Erythroblast (primary cell): ENCODE measurements at places on chromosomes 2 and 18.

DNA sequence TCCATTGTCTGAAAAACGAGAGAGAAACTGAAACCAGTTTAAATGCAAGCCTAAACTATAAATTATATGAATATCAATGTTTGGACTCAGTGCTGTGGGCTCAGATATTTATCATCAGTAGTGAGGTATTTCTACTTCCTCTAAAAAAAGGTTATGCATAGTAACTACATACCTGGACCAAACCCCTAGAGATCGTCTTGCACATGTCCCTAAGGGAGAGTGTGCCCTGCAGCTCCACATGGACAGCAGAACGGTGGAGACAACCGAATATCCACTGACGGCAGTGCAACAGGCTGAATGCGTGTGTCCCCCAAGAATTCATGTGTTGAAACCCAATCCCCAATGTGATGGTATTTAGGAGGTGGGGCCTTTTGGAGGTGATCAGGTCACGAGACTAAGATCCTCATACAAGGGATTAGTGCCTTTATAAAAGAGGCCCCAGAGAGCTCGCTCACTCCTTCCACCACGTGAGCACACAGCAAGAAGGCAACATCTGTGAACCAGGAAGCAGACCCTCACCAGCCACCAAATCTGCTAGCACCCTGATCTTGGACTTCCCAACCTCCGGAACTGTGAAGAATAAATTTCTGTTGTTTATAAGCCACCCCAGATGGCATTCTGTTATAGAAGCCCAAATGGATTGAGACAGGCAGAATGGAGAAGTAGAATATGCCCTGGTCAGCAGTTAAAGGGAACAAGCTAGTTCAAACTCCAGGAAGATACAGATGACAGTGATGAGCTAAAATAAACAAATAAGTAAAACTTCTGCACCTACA lies 208.4 kb downstream of the ANAPC1 start:
- DNase-seq = no peak

DNA sequence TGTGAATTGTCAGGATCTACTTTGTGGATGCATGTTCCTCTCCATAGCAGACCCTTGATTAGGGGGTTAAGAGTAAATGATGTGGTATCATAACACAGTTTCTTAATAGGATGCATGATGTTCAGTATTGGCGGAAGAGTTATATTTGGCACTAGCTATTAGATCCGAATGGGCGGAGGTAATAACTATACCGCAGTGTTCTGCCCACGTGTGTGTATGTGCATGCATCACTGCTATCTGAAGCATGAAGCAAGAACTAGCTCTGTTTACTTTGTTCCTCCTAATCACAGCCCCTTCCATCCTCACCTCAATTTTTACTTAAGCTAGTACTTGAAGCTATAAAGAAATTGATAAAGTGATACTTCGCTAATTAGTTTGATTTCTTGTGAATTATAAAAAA lies 159.6 kb upstream of the NOSTRIN start:
- no peak for DNase-seq

GRCh38 chr2:179050755-179051154 lies 818 bp upstream of the CCDC141 start:
- DNase-seq = no peak

GRCh38 chr2:127185093-127185492 lies 35.0 kb downstream of the CYP27C1 start:
- DNase-seq = no peak

GRCh38 chr2:190947711-190948251 lies 66.2 kb downstream of the STAT1 start:
- DNase-seq = peak; percentile 40

- peak; percentile 81 for DNase-seq
These were observed 219.6 kb downstream of the TSN start for GRCh38 chr2:121974897-121975661.

GRCh38 chr18:48418539-48419276 lies 9.5 kb upstream of the ZBTB7C start:
- no peak for DNase-seq

DNA sequence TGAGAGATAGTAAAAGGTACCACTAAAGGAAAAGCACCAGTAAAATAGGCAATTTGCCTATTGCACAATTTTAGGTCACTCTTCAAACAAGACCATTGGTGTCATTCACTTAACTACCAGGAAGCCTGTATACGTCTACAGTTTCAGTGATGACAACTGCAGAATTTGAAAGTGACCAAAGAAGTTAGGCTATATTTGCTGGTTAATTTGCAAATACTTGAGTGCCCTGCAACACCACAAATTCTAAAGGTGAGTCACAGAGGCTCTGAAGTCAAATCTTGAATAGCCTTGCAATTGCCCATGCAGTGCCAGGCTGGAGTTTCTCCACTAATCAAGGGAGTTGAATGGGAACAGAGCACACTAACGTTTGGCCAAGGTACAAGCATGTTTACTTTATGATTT lies 128.7 kb upstream of the CCDC68 start:
- DNase-seq = no peak

DNA sequence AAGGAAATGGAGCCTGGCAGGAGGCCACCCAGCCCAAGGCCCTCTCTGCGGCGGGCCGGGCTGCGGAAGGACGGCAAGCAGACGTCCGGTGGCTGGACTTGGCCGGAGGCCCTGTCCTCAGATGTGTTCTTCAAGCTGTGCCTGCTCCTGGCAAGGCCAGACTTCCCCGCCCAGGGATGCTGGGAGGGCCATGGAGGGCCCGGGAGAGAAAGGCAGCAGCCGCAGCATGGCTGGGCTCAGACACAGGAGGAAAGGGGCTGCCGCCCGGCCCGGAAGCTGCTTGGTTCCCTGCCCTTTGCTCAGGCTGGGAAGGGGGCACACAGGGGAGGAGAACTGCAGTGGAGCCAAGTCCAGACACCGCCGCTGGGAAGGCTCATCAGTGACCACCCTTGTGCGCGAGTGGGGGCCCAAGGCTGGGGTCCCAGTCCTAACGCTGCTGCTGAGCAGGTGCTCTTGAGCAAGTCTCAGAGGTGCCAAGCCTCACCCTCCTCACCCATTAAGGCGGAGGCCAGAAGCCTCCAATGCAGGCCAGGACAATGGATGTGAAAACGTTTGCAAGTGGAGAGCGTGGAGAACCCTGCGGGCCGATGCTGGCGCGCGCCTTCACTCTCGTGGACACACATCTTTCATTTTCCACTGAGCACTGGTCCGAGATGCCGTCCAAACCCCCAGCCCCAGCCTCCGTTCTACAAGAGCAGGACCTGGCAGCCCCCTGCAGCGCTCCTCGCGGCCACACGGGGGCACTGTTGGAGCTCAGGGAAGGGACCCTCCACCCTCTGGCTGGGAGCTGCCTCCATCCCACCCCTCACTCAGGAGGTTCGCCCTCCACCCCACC lies 7.9 kb downstream of the CROCC2 start:
- peak; percentile 30 for DNase-seq

DNA sequence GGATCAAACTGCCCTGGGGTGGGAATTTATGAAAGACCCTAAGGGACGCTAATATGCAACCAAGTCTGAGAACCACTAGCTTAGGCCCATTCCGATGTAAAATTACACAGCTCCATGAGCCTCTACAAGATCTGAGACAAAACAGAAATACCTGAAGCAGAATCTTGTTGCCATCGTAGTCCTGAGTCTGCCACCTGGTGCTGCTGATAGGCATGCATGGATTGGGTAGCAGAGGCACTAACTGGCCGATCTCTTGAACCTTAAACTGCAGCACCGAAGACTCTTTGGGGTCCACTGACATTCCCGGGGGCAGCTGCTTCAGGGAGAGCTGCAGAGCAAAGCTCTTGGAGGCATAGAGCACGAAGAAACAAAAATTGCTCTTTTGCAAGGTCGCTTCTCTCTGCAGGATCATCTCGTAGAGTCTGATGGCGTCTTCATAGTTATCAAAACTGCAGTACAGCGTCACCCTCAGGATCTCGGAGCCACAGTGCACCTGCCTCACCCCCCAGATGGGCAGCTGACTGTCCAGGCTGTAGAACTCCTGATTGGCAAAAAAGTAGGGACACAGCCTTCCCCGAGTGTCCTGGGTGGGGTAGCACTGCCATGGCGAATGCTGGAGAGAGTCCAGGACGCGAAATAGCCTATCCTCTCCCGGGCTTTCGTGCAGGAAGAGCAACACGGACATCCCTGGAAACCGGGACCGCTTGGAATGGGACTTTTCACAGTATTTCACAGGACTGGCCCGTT lies 848 bp downstream of the FAM124B start:
- peak; percentile 52 for DNase-seq

DNA sequence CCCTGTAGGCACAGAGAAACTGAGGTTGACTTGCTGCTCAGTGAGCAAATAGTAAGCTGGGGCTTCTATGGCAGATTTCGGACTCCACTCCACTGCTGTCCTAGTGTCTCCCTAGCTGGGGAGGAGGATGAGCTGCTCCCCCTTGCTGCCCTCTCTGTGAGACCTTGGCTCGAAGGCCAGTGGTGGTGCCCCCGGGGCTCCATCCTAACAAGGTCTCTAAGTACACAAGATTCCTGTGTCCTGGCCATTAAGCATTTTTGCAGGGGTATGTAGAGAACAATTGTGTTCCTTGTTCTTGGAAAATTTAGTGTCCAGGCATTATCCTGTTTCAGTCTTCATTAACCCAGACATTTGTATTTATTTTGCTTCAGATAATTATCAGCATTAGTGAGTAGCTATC lies 21.3 kb upstream of the BCL2L11 start:
- no peak for DNase-seq

DNA sequence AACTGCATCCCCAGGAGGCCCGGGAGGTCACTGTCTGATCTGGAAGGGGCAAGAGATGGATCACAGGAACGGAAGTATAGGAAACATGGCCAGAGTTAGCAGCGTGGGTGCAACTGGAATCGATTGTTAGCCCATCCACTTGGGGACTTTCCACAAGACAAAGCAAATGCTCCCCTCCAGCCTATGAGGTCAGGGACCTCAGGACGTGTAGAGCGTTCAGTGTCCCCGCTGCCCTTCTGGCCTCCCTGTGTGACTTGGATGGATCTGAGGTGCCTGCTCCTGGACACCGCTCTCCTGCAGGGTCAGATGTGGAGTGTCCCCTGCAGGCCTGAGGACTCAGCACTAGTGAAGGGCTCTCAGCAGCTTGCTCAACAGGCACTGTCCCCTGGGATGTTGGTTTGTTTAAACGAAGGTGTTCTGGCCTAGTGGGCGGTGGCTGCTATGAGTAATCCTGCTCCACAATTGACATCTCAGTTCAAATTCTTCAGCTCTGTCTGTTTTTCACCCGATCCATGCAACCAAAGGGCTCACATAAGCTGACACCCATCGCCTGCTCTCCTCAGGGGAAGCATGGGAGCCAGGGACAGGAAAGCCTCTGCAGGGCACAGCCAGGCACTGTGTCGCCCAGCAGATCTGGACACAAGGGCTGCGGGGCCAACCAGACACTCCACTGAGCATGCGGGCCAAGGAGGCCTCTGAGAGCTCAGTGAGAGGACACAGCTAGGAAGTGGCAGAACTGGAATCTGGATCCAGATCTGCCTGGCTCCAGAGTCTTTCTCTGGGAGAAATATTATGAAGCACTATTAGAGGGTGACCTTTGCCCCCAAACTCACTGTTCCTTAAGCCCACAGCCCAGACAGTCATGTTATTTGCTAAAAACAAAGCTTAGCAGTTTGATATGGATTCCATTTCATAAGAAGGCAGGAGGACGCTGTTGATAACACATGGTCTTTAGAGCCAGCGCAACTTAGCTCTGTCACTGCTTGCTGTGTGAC lies 78.5 kb downstream of the RHOB start:
- DNase-seq = no peak

GRCh38 chr2:7098816-7099215 lies 181.6 kb downstream of the RNF144A start:
- no peak for DNase-seq

DNA sequence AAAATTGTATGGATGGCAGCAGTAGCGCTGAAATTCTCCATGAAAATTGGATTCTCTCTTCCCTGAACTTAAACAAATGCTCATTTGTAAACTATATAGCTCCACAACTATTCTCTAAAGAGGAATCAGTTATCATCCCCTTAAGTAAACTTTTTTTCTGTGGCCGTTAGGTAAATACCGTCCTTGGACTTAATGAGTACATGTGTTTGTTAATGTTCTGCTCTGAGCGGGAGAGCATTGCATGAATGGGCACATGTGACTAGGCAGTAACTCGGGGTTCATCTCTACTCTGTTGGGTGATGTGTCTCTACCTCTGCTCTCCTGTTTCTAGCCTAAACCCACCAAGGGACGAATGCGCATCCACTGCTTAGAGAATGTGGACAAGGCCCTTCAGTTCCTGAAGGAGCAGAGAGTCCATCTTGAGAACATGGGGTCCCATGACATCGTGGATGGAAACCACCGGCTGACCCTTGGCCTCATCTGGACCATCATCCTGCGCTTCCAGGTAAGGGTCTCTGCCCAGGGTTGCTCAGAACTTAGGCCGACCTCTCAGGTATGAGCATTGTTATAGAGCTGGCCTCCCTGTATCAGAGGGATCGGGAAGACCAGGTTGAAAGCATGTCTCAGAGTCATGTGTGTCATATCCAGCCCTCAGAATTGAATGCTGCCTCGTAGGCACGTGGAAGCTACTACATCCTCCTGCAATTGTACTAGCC lies 111.5 kb upstream of the EML6 start:
- no peak for DNase-seq

GRCh38 chr2:212958133-212958532 lies 193.3 kb downstream of the IKZF2 start:
- DNase-seq = no peak

GRCh38 chr2:150585221-150585971 lies 97.9 kb upstream of the RND3 start:
- no peak for DNase-seq

DNA sequence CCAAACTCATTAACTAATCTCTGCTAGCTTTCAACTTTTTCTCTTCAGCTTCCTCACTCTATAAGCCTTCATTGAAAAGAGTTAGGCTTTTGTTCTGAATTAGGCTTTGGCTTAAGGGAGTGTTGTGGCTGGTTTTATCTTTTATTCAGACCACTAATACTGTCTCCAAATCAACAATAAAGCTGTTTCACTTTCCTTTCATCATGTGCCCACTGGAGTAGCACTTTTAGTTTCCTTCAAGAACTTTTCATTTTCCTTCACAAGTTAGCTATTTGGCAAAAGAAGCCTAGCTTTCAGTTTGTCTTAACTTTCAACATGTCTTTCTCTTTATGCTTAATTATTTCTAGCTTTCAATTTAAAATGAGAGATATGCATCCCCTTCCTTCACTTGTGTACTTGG lies 271.7 kb upstream of the FSIP2 start:
- DNase-seq = no peak

GRCh38 chr2:120321721-120322284 lies 24.1 kb upstream of the INHBB start:
- no peak for DNase-seq

GRCh38 chr2:47078541-47079482 lies 76.3 kb downstream of the STPG4 start:
- peak; percentile 52 for DNase-seq

GRCh38 chr2:37550190-37550589 lies 121.3 kb downstream of the CDC42EP3 start:
- no peak for DNase-seq

DNA sequence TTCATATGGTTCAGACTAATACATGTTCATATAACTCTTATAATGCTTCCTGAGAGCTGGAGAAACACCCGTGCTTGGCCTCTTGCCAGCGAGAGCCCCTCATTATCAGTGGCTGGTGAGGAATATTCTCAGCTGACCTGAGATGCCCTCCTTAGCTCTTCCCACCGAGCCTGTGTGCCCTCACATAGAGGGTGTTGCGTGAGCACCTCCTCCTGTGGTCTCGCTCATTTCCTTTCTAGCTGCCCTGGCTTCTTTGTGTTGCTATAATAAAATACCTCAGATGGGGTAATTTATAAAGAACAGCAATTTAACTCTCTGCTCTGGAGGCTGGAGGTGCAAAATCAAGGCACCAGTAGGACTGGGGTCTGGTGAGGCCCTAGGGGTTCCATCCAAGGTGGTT lies 80.5 kb upstream of the ALKAL2 start:
- DNase-seq = no peak

- peak; percentile 8 for DNase-seq
These were observed 128.4 kb downstream of the ANKRD30BL start for GRCh38 chr2:132033365-132033764.
